ENCODE measurements at places on chromosomes 6 and 20.

DNA sequence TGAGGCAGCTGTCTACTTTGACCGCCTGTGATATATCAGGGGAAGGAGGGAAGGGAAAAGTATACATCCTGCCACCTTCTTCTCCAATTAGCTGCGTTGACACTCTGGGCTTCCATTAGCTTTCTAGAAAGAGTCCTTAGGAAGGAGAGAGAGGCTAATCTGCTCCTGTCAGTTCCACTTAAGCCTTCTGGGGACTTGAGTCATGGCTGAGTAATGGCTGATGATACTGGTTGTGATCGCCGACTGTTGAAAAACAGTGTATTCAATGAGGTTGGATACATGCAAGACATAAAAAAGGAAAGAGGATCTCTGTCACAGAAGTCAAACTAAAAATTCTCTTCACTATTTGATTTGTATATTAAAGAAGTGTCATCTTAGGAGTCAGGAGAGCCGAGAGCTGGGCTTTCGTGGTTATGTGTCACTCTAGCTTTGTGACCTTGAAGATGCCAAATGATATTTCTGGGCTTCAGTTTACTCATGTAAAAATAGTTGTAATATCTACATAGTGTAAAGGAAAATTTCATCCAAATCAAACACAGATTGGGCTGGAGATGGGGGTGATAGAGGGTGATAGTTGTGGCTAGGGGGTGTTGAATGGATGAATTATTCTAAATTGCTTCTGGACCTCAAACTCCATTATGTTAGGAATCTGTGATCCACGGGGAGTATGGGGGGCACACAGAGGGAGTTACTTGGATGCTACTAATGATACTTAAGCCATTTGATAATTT lies 189.0 kb downstream of the UST start:
- DNase-seq: no peak

DNA sequence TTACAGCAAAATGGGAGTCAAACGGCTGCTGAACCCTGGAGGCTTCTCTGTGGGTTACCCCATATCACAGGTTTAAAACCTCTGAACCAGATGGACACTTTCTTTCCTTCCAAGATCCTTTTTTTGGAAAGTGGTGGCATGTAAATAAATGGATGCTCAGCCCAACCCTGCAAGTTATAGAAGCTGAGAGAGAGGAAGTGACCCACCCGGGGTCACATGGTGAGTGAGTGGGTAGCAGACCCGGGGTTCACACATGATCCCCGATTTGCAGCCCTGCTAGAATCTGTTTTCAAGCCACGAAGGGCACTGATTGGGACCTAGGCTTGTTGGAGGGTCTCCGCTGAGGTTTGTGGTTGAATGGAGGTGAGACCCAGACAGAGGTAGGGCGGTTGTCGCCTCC lies 32.0 kb downstream of the SIRPA start:
- no peak for DNase-seq

- DNase-seq: peak; percentile 73
These were observed 26.2 kb downstream of the CTCFL start for GRCh38 chr20:57498425-57499400.

DNA sequence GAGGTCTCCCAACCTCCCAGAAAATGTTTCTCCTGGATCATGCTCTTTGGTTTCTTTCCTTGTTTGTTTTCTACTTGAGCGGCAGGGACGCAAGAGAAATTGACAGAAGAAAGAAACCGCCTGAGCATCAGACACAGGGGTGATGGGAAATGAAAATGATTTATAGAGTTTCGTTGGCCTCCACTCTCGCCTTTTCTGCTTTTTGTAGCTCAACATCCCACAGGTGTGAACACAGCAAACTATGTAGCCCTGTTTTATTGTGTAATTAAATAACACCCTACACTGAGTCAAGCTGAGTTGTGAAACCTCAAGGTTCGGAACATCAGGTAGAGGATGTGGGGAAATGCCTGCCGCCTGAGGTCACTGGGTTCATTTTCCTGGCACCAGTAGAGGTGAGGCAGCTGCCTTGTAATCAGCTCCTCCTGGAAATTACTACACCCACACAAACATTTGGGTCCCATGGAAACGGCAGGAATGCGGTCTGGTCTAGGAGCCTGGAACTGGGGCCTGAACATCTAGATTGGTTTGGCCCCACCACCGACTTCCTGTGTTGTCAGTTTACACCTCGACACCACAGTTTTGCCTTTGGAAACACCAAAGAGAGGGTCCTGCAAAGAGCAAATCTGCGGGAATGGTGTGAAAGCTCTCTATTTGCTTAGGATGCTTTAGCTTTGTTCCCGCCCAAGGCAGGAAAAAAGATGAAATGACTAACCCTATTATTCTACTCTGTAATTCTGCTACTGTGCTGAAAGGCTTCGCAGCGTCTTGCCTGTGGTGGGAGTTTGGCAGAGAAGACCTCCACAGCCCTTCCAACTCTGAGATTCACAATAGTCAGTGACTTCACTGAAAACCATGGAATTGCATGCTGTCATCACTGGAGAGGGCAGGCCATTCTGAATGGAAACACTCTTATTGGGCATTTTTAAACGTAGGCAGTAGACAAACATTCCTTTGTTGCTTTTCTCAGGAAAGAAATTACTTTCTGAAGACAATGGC lies 53.0 kb downstream of the ADAT2 start:
- DNase-seq: peak; percentile 79

- DNase-seq: no peak
These were observed 18.7 kb downstream of the CCDC170 start for GRCh38 chr6:151512481-151512880.

DNA sequence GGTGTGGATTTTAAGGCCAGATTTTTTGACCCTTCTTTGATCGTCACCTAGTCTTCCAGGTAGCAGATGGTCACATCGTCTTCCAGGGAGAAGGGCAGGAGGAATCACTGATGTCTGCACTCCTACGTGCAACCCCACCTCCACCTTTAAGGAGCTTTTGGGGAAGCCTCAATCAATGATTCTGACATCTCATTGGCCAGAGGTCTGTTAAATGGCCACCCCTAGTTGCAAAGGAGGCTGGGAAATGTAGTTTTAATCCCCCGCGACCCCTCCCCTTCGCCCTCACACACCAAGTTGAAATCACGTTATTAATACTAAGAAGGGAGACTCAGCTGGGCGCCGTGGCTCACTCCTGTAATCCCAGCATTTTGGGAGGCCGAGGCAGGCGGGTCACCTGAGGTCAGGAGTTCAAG lies 151.4 kb downstream of the BCAS1 start:
- peak; percentile 96 for DNase-seq

DNA sequence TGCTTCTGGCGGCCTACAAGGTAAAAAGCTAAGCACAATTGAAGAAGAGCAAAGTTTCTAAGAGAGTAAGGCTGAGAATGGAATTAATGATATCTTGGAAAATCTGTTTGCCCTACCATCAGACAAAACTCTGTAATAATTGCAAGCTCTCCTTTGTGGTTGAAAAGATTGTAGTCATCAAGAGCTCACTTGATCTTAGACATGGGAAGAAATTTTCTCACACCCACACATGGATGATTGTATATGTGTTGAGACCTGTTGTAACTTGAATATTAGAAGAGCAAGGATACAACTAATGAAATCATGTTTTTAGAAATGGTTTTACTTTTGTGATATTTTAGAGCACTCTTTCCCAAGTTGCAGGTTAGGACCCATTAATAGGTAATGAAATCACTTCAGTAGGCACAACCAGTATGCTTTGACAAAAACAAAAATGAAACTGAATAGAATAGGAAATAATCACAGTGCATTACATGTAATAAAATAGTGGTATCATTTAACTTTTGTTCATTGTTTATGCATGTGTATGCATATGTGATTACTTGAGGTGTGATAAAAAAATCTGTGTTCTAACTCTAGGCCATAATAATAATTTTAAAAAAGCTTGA lies 14.0 kb downstream of the DCBLD1 start:
- DNase-seq: no peak

Data from GM23338 (cell line).